CD8-positive, alpha-beta memory T cell (primary cell): ENCODE measurements at places on chromosomes 16 and 17.
A peak's percentile ranks its signal among the peaks of the same experiment; 100 is the strongest.

- DNase-seq: no peak
- no peaks in the 10 kb centered on the region for H3K36me3 ChIP-seq
- no peaks in the 10 kb centered on the region for H3K27me3 ChIP-seq
- H3K4me1 ChIP-seq: no peaks in the 10 kb centered on the region
- H3K27ac ChIP-seq: no peak overlapping the region
Measured at GRCh38 chr17:77266891-77267341, 126.1 kb downstream of the SEC14L1 start.

DNA sequence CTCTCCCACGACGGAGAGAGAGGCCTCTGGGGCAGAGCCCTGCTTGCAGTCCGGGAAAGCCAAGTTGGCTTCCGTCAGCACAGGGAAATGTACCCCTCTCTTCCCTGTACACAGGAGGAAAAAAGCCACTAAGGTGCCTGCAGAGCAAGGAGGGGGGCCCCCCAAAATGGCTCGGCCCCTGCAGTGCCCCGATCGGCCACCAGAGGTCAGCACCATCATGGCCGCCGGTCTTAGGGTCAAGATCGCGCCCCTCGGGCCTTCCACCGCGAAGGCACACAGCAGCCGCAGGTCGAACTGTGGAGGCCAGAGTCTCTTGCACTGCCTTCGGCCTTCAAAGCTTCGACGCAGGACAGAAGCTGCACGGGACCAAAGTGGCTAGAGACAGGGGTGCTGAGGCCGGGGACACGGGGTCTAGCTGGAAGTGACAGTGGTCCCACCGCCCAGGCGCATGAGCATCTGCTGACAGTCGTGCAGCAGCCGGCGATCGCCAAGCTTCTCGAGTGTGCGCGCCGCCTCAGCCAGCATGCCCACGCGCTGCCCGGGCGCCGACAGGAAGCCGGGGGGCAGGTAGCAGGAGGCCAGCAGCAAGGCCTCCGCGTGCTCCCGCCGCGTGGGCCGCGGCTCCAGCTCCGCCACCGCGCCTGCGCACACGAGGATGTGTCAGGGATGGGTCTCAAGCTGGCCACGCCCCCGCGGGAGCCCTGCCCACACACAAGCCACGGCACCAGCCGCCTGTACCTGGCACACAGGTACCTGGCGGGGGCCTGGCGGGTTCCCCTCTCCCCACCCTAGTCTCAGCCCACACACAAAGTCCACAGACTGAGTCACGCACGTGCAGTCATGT lies 24.4 kb downstream of the SREBF1 start:
- peaks cover 5% of the 10 kb centered on the region for H3K36me3 ChIP-seq
- peaks cover 7% of the 10 kb centered on the region for H3K4me1 ChIP-seq
- H3K4me3 ChIP-seq: no peak overlapping the region
- H3K27ac ChIP-seq: no peak overlapping the region
- DNase-seq: peak; percentile 68

DNA sequence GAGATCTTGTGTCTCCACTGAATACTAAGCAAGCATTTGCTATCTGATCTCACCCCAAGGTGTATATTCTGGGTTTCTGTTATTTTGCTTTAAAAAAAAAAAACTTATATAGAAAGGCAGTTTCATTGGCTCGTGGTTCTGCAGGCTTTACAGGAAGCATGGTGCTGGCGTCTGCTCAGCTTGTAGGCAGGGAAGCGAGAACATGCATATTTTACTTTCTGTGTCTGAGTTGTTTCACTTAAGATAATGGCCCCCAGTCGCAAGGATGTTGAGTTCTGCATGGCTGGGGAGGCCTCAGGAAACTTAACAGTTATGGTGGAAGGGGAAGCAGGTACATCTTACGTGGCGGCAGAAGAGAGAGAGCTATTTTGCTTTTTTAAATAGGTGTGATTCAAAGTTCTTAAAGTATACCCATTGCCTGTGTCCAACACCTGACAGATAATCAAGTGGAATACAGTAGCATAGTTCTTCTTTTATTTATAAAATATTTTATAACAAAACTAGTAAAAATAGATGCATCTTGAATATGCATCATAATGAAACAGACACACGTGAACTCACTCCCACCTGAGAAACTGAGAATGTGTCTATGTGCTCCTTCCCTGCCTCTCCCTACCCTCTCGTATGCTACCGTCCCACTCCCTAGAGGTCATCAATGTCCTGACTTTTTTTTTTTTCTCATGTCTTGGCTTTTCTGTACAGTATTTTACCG lies 15.4 kb upstream of the ARHGAP17 start:
- no peak for DNase-seq
- H3K36me3 ChIP-seq: no peaks in the 10 kb centered on the region
- H3K4me3 ChIP-seq: peak overlapping the region; percentile 86
- H3K27me3 ChIP-seq: no peaks in the 10 kb centered on the region
- no peak overlapping the region for H3K27ac ChIP-seq
- peaks cover 24% of the 10 kb centered on the region for H3K4me1 ChIP-seq

DNA sequence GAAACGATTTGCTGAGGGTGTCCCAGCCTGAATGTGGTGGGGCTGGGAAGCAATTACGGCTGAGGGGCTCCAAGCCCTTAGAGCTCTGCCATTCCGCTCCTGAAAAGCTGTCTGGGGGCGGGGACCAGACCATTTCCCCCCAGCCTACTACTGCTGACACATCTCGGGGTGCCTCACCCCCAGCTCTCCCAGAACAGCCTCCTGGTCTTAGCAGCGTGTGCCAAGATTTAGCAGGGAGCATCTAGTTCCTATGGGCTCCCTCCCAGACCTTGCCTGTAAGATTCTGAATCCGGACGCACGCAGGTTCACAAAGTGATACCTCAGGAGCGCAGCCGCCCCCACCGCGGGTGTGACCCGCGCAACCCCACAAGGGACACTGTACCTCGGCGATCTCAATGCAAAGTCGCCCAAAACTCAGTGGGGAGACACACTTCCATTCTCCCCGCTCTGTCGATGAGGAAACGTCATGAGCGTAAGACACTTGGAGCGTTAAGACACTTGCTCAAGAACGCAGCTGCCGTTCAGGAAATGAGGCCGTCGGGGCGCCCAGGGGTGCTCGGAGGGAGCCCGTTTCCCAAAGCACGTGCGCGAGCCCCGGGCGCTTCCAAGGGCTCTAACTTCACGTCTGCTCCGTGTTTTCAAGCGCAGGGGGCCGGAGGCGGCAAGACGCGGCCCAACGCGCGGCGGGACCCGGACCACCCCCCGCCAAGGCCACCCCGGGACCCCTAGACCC lies 629 bp downstream of the GEMIN4 start:
- H3K4me3 ChIP-seq: peak overlapping the region; percentile 86
- peak overlapping the region; percentile 72 for H3K27ac ChIP-seq
- peaks cover 6% of the 10 kb centered on the region for H3K36me3 ChIP-seq
- no peaks in the 10 kb centered on the region for H3K27me3 ChIP-seq
- H3K4me1 ChIP-seq: peaks cover 23% of the 10 kb centered on the region
- DNase-seq: no peak

GRCh38 chr17:46815474-46816353 lies 2.8 kb downstream of the WNT3 start:
- H3K4me3 ChIP-seq: no peak overlapping the region
- peaks cover 60% of the 10 kb centered on the region for H3K27me3 ChIP-seq
- no peaks in the 10 kb centered on the region for H3K36me3 ChIP-seq
- H3K27ac ChIP-seq: no peak overlapping the region

DNA sequence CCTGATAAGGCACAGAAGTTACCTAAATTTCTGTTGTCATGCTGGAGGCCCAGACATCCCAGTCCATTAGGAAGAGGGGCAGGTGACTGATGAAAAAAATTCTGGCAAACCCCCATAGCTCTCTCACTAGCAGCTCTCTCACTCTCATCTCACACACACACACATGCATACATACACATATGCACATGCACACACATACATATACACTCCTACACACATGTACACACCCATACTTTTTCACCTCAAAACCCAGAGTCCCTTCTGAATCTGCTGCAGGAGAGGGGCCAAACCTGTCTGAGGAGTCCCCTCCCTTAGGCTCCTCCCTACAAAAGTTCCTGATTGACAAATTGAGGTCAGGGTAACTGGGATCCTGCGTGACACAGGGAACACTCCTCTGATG lies 22.6 kb upstream of the SDR42E2 start:
- H3K4me3 ChIP-seq: no peak overlapping the region
- DNase-seq: no peak
- H3K36me3 ChIP-seq: no peaks in the 10 kb centered on the region
- no peaks in the 10 kb centered on the region for H3K4me1 ChIP-seq
- no peak overlapping the region for H3K27ac ChIP-seq

DNA sequence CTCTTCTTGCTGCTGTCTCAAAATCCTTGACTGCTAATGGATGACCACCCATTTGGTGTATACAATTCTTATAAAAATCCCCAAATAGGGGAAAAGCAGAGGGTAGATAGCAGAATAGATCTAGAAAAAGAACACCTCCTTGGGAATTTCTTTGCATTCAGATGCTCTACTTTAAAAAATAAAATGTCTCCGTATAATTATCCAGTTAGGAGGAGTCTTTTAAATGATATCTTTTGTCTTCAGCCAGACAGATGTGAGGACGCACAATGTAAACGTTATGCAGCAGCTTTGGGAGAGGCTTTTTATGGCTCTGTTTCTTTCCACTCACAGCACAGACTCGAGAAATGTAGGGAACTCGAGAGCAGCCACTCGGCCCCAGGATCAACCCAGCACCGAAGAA lies 300.2 kb downstream of the IRF8 start:
- peaks cover 5% of the 10 kb centered on the region for H3K27me3 ChIP-seq
- no peak for DNase-seq
- H3K4me1 ChIP-seq: no peaks in the 10 kb centered on the region
- H3K36me3 ChIP-seq: no peaks in the 10 kb centered on the region
- no peak overlapping the region for H3K4me3 ChIP-seq

DNA sequence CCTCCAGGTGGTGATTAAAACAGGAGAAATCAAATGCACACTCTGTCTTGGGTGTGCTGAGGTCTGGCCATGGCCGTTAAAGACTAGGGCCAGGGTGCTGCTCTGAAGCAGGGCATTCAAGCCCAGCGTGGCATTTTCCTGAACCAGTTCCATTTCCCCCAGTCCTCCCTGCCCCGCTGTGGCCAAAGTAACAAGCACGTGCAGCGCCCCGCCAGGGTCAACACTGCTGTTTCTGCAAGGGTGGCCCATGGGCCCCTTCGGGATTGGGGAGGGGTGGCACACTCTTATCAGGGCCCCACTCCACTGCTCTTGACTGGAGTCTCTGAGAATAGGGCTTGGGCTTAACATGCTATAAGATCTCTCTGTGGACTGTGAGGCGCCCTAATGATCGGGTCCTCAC lies 72.9 kb downstream of the IL21R start:
- H3K36me3 ChIP-seq: peaks cover 44% of the 10 kb centered on the region
- no peak overlapping the region for H3K4me3 ChIP-seq
- no peak for DNase-seq
- H3K27ac ChIP-seq: no peak overlapping the region

- no peaks in the 10 kb centered on the region for H3K36me3 ChIP-seq
- no peak overlapping the region for H3K4me3 ChIP-seq
- H3K27ac ChIP-seq: no peak overlapping the region
- no peaks in the 10 kb centered on the region for H3K27me3 ChIP-seq
Measured at GRCh38 chr16:51242296-51242994, 91.4 kb upstream of the SALL1 start.
